PC-9 (cell line): ENCODE measurements at places on chromosomes 2 and 18. TPM values are rescaled to one million over a fixed set of nuclear protein-coding genes. Genes with fewer than 3 reads are reported as not detected.

The CIB4 gene
- total RNA-seq: not detected in 2 replicates

DNA sequence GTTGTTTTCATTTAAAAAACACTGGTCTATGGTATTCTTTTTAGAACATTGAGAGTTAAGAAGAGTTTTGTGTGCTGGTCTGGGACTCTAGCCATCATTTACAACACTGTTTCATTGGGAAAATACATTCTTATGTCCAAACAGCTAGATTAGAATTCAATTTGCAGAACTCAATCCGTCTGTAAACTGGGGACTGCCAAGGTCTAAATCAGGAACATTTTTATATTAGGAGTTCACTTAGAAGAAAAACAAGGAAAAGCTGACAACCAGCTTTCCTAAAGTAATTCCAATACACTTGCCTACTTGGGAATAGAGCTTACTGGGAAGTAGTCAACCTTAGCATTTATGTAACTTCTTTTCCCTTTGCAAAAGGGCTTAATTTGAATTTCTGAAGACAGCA lies 91.5 kb upstream of the RNF152 start:
- H3K4me1 ChIP-seq: no peaks in the 10 kb centered on the region
- no peak overlapping the region for H3K27ac ChIP-seq
- H3K36me3 ChIP-seq: no peaks in the 10 kb centered on the region
- no peak overlapping the region for H3K4me3 ChIP-seq

The EMILIN1 gene
- total RNA-seq: 0.83 and 1.6 TPM in 2 replicates

The RPRM gene
- total RNA-seq: 2.1 and 2.9 TPM in 2 replicates

The C2orf76 gene
- total RNA-seq: 11.5 and 12.7 TPM in 2 replicates

The TTC27 gene
- total RNA-seq: 12.0 and 12.8 TPM in 2 replicates

- peaks cover 10% of the 10 kb centered on the region for H3K4me1 ChIP-seq
- H3K36me3 ChIP-seq: no peaks in the 10 kb centered on the region
- no peak overlapping the region for H3K27ac ChIP-seq
- no peak overlapping the region for H3K4me3 ChIP-seq
- H3K27me3 ChIP-seq: no peaks in the 10 kb centered on the region
- DNase-seq: no peak
Measured at GRCh38 chr2:232950751-232951150, 62.3 kb downstream of the NGEF start.

DNA sequence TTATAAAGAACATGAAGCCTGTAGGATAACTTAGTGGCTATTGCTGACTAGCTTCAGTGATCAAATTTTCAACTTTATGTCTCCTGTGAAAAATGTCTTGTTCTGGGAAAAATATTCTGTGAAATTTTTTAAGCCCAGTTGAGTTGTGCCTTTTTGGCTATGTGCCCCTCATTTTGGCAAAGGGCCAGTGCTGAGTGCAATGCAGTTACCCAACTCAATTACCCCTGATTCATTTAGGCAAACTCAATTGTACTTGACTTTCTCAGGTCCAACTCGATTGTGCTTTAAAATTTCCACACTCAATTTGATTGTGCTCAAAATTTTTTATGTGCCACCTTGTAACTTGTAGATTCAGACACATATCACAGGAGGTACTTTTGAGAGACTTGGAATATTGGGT lies 548.8 kb upstream of the NRP2 start:
- no peak overlapping the region for H3K27ac ChIP-seq
- no peak overlapping the region for H3K4me3 ChIP-seq
- H3K4me1 ChIP-seq: no peaks in the 10 kb centered on the region
- no peak for DNase-seq
- no peaks in the 10 kb centered on the region for H3K36me3 ChIP-seq
- H3K27me3 ChIP-seq: no peaks in the 10 kb centered on the region

The CHCHD5 gene
- 38.4 and 64.3 TPM in 2 replicates for total RNA-seq

GRCh38 chr2:127530245-127531140 lies 4.2 kb upstream of the IWS1 start:
- H3K36me3 ChIP-seq: no peaks in the 10 kb centered on the region
- no peaks in the 10 kb centered on the region for H3K27me3 ChIP-seq
- no peak overlapping the region for H3K4me3 ChIP-seq
- H3K27ac ChIP-seq: peak overlapping the region; percentile 63

DNA sequence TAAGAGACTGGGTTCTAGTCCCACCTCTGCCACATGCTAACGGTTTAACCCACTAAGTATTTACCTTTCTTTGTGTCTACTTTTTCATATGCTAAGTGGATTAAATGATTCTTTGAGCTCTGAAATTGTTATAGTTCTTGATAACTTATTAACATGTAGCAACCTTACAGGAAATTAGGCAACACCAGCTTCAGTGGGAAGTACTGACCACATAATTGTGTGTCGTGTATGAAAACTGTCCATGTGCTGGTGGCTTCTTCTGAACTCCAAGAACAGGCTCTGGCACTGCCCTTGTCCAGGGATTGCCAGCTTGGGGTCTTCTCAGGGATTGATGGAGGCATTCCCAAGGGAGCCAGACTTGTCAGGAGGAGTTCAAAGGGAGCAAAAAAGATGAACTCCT lies 427.7 kb downstream of the TGIF1 start:
- no peaks in the 10 kb centered on the region for H3K36me3 ChIP-seq
- no peaks in the 10 kb centered on the region for H3K27me3 ChIP-seq
- no peak overlapping the region for H3K27ac ChIP-seq
- DNase-seq: no peak

DNA sequence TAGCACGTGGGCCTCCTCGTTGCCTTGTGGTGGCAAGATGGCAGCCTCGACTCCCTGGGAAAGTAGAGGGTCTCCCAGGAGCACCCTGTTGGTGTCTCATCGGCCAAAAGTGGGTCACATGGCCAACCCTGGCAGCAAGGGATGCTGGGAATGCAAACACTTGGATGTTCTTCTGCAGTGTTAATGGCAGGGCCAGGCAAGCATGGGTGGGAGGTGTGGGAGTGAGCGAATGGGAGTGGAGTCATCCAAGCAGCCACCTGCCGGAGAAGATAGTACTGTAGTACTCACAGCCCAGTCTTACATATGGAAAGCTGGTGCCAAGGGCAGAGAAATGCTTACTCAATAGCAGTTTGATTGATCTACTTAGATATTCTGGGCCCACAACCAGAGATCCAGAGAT lies 122.2 kb downstream of the INHBB start:
- no peaks in the 10 kb centered on the region for H3K27me3 ChIP-seq
- H3K27ac ChIP-seq: no peak overlapping the region
- H3K36me3 ChIP-seq: no peaks in the 10 kb centered on the region
- DNase-seq: no peak
- H3K4me1 ChIP-seq: peaks cover 33% of the 10 kb centered on the region

GRCh38 chr2:69789175-69789721 lies 40.2 kb upstream of the GMCL1 start:
- H3K4me1 ChIP-seq: no peaks in the 10 kb centered on the region
- H3K4me3 ChIP-seq: no peak overlapping the region
- H3K27ac ChIP-seq: no peak overlapping the region
- no peaks in the 10 kb centered on the region for H3K27me3 ChIP-seq
- H3K36me3 ChIP-seq: no peaks in the 10 kb centered on the region; the same call in 1 of the 2 replicates
